Cardiac septum (tissue), 1 donor: ENCODE measurements at places on chromosomes 7 and 10. TPM values are rescaled to one million over a fixed set of nuclear protein-coding genes. Genes with fewer than 3 reads are reported as not detected.

- DNase-seq, result no peak
Measured at GRCh38 chr7:135944753-135945152, 32.4 kb downstream of the MTPN start.

- no peak for DNase-seq
Measured at GRCh38 chr7:11623093-11623678, 208.8 kb downstream of the THSD7A start.

DNA sequence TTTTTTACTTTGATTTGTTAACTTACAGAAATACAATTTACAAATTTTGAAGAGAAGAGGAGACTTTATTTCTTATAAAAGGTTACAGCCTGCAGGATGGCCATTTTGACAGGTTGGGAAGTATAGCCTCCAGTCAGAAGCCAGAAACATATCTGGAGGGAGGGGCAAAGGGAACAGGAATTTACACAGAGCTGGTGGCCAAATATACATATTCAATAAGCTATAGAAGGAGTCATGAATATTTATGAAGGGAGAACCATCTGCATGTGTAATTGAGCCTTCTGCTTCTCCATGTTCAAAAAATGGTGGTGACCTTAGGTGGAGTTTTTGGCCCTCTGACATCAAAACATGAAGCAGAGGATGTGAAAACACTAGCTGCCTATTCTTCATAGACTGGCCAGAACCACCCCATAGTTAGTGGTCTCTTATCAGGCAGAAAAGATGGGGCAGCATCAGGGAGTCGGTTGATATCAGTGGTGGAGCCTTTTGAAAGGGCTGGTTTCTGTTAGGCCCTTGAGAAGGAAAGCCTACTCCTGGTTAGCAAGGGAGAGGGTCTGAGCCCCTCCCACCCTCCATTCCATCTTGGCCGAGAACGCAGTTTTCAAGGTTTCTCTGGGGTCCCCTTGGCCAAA, 57.2 kb downstream of the ENTPD1 start:
- DNase-seq, result no peak

- no peak for DNase-seq
Measured at GRCh38 chr7:7399707-7400106, 136.0 kb downstream of the COL28A1 start.

DNA sequence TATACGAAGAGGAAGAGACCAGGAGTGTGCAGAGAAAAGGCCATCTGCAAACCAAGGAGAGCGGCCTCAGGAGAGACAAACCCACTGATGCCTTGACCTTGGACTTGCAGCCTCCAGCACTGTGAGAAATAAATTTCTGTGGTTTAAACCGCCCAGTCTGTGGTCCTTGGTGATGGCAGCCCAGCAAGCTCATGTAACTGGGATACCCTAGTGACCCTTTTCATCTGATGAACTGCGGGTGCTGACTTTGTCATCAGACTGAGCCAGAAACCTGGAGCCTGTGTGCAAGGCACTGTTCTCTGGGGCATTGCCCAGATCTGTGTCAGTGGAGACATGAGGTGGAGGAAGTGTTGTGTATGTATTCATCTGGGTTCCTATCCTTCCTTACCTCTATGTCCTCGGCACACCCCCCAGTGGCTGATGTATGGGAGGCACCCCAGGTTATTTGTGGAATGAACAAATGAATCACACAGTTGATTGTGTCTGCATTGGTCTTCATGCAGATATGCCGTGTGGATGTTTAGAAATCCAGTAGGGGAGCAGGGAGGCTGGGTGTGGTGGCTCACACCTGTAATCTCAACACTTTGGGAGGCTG, 64.5 kb upstream of the BTBD16 start:
- no peak for DNase-seq

- no peak for DNase-seq
Measured at GRCh38 chr10:97117372-97117771, 68.4 kb downstream of the SLIT1 start.

- no peak for DNase-seq
Measured at GRCh38 chr7:21108182-21108581, 319.7 kb upstream of the SP4 start.

- DNase-seq, result no peak
Measured at GRCh38 chr7:43291789-43292188, 179.3 kb downstream of the HECW1 start.

DNA sequence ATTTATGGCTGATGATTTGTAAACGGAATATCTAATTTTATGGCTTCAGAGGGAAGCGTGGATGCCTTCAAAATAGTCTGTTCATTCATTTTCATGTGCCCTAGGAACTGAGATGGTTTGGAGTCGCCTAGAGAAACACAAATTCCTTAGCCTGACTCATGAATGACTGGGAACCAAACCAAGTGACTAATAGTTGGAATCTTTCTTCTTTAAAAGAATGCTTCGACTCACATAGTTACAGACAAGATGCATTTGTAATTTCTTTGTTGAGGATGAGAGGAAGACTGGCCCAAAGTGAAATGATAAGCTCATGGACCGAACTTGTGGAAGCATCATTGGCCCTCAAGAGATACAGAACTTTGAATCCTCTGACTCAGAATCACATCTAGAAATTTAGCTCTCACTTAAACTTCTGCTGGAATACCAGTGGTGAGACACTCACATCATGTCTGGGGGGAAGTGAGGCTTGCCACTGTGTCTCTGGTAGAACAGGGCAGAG, 1107.2 kb downstream of the NRG3 start:
- DNase-seq, result no peak

DNA sequence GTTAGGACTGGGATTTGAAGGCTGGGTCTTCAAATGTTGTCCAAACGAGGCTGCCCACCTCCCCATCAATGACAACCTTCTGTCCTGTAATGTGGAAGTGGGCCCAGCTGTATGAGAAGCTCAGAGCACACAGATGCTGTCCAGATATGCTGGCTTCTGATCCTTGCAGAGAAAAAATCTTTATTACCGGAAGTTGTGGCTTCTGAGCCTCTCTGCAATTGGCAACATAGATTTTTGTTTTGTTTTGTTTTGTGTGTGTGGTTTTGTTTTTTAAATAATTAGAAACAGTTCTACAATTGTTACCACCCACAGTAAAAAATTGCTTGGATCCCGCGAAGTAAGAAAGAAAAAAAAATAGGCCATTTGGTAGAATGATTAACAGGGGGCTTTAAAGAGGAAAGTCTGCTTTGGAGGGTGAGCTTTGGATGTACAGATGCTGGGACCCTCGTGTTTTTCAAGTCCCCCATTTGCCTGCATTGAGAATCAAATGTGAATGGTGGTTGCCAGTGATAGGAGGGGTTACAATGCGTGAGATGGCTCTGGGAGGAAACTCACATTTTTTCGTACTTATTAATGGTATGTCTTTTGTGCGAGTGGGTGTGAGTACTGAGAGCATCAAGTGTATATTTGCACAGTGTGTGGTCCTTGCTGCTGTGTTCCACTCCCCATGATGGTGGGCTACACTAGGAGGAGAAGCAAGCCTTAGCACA, 153.2 kb downstream of the TCF7L2 start:
- no peak for DNase-seq

DNA sequence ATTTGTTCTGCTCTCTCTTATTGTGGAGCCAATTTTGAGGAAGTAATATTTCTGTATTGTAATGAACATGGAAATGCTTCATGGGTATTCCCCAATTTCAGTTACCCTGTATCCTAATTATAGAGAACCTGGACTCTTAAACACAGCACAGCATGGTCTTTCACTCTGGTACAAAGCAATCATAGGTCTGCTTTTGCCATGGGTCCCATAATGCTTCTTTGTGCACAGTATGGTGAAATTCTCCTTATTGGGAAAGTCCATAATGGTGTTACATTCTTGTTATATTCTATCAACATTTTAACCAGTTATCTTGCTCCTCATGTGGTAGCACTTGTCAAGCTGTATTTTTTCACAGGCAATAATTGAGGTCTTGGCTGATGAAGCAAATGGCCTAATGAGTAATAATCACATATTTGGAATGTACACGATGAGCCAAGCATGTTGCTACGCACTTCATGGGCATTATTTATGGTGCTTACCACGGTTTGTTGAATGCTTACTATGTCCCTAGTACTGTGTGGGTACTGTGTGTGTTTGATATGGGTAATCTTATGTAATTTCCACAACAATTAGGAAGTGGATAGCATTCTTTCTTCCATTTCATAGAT, 42.9 kb downstream of the PRKG1 start:
- DNase-seq, result no peak

GRCh38 chr7:104791080-104791479, 222.9 kb upstream of the KMT2E start:
- no peak for DNase-seq

- no peak for DNase-seq
Measured at GRCh38 chr7:100122067-100122466, 2.6 kb downstream of the CNPY4 start.

- DNase-seq, result no peak
Measured at GRCh38 chr10:49762566-49762877, 399 bp upstream of the OGDHL start.

DNA sequence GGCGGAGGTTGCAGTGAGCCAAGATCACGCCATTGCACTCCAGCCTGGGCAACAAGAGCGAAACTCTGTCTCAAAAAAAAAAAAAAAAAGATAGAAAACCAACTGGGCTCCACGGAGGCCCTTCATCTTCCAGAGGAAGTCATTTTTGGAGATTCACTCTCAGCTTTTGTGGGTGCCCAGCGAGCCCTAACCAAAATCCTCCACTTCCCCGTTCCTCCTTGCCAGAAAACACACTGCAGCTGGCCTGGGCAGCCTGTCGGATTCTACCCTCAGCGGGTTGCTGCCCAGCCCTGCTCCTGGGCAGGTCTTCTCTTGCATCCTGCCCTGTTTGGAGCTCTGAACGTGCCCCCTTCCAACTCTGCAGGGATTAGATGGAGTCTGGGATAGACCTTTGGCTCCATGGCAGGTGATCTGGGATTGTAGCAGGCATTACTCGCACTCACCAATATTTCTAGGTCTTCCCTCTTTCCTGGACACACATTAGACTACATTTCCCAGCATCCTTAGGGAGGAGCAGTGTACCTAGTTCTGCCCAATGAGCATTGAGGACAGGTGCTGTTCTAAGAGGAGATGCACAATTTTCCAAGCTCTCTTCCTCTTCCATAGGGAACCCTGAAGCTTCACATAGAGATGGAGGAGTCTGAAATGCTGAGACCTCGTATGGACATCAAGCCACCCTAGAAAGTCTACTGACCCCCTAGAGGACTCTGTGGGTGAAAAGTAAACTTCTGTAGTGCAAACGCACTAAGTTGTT, 4.6 kb downstream of the GRID2IP start:
- no peak for DNase-seq

DNA sequence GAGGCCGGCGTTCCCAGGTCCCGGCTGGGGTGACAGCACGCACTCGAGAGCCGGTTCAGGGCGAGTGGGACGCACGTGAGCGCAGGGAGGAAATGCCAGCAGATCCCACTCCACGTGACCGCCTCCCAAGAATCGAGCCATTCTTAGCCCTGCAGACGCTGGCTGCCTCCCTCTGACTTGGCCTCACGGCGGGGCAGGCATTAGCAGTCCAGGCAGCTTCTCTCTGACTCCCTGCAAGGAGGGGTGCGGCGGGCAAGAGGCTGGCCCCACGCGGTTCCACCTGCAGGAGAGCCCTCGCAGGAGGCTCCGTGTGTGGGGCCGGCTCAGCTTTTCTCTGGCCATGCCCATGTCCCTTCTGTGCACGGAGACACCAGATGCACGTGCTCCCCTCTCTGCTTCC, 10.1 kb downstream of the GPR146 start:
- no peak for DNase-seq

- no peak for DNase-seq
Measured at GRCh38 chr7:108777966-108778365, 208.3 kb downstream of the DNAJB9 start.

DNA sequence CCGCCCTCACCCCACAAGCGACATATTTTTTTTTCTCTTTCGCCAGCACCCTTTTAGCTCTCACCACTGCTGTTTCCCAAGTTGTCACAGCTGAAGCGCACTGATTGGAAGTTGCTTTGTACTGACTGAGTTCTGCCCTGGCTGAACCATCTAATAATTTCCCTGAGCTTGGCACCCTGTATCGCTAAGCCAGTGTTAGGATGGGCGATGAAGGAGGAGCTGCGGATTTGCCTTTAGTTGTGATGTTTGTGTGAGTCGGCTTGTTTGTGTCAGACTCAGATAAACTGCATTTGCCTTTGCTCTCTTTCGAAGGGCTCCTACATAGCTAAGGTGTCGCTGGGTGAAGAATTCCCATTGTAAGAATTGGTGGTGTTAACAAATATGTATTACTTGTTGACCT, 1.3 kb upstream of the ATXN7L1 start:
- DNase-seq, result no peak

- DNase-seq, result no peak
Measured at GRCh38 chr10:106577756-106578155, 586.8 kb downstream of the SORCS1 start.

DNA sequence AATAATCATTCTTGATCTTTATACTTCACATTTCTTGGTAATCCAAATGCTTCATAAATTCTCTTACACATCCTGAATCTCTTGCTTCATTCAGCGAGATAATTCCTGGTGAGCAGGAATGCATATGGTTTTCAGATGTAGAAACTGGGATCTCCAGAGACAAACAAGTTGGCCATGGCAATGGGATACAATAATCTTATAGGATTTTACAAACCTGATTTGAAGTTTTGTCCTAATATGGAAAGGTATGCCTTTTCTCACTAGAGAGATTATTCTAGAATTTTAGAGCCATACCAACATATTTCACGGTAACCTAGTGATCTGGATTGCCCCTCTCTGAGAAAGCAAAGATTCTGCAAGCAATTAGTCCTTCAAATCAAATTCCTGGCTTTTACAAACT, 13.1 kb upstream of the TRDMT1 start:
- no peak for DNase-seq

Gene ENKUR
- total RNA-seq, result not detected

Gene AGAP4
- total RNA-seq, result 10.0 TPM

Gene CTTNBP2
- 2.2 TPM for total RNA-seq

Gene NUTM2A
- total RNA-seq, result 1.6 TPM

Gene ST8SIA6
- total RNA-seq, result 6.9 TPM

Gene HOXA7
- not detected for total RNA-seq

Gene KCNIP2
- 14.9 TPM for total RNA-seq

Gene RBP4
- 2.1 TPM for total RNA-seq

Gene CLDN4
- total RNA-seq, result not detected

Gene SORCS3
- total RNA-seq, result not detected

Gene MAD1L1
- total RNA-seq, result 13.5 TPM

Gene FOXP2
- 1.9 TPM for total RNA-seq

Gene POLR3A
- 9.9 TPM for total RNA-seq
